T-helper 2 cell treated with Interferon-gamma antibody and Interleukin-4, amounts not matched to agents 5 μg/mL and 100 μg/mL, for 36 hours (primary cell): ENCODE measurements at places on chromosomes 16 and 17.

- DNase-seq, result no peak
Observed at GRCh38 chr16:23079675-23080301, 69.5 kb downstream of the USP31 start.

- DNase-seq, result no peak
Observed at GRCh38 chr16:8814095-8814806, 16.6 kb downstream of the PMM2 start.

DNA sequence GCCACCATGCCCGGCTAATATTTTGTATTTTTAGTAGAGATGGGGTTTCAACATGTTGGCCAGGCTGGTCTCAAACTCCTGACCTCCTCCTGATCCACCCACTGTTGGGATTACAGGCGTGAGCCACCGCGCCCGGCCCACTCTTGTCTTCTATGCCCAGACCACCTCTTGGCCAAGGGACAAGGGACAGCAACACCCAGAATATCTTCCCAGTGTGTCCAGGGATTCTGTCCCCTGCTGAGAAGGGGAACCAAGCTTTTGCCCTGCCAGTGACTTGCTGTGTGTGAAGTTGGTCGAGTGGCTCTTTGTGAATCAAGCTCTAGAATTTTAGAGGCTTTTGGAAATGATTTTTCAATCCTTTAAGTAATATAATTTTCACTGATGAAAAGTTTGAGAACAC, 1.7 kb upstream of the MPO start:
- no peak for DNase-seq

DNA sequence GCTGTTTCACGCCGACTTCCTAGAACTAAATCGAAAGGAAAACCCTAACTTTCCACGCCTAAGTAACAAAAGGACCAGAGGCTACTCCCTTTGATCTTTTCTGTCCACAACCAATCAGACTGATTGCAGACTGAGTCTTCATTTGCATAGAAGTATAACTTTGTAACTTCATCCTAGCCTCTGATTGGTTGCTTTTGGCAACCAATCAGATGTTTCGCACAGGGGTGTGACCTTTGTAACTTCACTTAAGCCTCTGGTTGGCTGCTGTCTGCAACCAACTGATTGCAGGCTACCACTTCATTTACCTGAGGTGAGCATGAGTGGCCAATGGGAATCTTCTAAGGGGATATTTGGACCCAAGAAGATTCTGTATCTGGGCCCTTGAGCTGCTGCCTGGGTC, 17.4 kb upstream of the ICAM2 start:
- no peak for DNase-seq

GRCh38 chr17:74215342-74215727, 2.0 kb downstream of the TTYH2 start:
- DNase-seq, result no peak

DNA sequence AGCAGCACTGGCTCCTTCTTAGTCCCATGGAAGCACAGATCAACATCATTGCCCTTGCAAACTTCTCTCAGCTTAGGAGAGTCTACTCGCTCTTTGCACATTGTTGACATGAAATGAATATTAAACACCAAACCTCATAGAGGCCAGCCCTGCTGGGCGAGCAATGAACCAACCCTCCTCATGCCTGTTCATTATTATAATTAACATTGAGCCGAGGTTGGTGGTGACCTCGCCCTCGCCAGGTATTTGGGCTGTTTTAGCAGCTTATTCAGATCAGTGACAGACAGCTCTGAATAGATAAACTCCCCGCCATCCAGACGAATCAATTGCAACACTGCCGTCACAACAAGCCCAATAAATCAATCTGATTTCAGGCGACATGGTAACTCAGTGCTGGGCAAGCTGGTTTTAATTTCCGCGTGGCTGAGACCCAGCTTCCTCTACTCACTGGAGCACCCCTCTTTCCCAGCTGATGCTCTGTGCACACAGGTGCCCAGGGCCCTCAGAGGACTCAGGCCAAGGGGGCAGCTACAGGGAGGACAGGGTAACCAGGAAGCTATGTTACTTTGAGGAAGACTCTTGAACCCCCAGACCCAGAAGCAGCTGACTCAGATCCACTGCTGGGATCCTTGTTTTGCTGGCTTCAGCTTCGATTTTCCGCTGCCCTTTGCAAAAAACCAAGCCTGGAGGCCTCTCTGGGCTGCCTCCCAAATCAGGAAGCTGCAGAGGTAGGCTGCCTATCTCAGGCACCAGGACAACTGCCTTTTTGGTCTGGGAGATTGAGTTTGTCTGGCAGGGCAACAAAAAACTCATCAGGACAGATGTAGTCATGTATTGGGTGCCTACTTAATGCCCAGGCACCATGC, 10.7 kb upstream of the SEZ6 start:
- DNase-seq, result no peak

- DNase-seq, result no peak
Observed at GRCh38 chr17:62871291-62871690, 63.2 kb upstream of the MARCHF10 start.

- no peak for DNase-seq
Observed at GRCh38 chr17:7652388-7653356, 1.9 kb downstream of the ATP1B2 start.

GRCh38 chr17:79465681-79466025, 145.2 kb downstream of the RBFOX3 start:
- no peak for DNase-seq

- DNase-seq, result no peak
Observed at GRCh38 chr16:23296994-23297393, 5.1 kb upstream of the SCNN1B start.

- no peak for DNase-seq
Observed at GRCh38 chr17:56457501-56457900, 136.0 kb upstream of the NOG start.

- no peak for DNase-seq
Observed at GRCh38 chr17:40301315-40301714, 7.7 kb upstream of the RARA start.

DNA sequence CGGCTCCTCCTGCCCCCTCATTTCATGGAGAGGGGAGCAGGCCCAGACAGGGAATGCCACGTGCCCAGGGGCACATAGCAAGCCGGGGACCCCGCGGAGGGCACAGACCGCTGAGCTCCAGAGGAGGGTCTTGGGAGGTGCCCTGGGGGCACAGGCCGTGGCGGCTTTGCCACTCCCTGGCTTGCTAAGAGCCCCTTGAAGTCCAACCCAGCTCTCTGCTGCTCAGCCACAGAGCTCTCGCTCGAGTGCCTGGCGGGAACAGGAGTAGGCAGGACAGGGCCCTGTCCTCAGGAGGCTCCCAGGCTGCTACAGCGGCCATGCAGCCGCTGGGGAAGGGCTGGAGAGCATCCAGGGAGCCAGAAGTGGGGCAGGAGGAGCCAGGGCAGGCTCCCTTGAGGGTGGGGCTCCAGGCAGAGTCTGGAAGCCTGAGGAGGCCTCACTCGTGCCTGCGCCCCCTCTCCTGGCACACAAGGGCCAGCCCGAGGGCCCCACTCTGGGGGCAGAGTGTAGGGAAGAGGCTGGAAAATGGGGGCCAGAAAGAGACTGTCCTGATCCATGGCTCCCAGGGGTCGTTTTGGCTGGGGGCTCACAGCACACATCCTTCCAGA, 4.4 kb upstream of the RAB26 start:
- DNase-seq, result no peak

GRCh38 chr16:6857575-6857974, 475.1 kb upstream of the RBFOX1 start:
- no peak for DNase-seq

DNA sequence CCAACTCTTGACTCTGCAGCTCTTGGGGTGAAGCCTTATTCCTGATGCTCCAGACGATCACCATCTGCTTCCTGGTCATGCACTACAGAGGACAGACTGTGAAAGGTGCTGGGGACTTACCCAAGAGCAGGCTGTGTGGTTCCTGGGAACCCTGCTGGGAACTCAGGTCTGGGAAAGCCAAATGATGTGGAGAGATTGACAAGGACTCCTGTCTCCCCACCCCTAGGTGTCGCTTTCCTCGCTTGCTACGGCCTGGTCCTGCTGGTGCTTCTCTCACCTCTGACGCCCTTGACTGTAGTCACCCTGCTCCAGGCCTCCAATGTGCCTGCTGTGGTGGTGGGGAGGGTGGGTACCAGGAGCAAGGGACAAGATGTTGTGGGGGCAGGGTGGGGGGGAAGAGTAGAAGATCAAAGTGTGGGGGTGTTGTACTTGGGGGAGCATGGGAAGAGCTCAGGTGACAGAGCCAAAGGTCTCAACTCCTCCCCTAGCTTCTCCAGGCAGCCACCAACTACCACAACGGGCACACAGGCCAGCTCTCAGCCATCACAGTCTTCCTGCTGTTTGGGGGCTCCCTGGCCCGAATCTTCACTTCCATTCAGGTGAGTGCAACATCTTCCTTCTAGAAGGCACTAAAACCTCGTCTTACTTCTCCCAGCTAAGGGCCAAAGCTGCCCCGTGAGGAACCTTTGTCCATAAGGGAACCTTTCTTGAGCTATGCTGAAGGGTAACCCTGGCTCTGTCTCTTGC, 3.0 kb downstream of the SOX15 start:
- no peak for DNase-seq

GRCh38 chr17:60759756-60760155, 82.1 kb downstream of the BCAS3 start:
- DNase-seq, result no peak

DNA sequence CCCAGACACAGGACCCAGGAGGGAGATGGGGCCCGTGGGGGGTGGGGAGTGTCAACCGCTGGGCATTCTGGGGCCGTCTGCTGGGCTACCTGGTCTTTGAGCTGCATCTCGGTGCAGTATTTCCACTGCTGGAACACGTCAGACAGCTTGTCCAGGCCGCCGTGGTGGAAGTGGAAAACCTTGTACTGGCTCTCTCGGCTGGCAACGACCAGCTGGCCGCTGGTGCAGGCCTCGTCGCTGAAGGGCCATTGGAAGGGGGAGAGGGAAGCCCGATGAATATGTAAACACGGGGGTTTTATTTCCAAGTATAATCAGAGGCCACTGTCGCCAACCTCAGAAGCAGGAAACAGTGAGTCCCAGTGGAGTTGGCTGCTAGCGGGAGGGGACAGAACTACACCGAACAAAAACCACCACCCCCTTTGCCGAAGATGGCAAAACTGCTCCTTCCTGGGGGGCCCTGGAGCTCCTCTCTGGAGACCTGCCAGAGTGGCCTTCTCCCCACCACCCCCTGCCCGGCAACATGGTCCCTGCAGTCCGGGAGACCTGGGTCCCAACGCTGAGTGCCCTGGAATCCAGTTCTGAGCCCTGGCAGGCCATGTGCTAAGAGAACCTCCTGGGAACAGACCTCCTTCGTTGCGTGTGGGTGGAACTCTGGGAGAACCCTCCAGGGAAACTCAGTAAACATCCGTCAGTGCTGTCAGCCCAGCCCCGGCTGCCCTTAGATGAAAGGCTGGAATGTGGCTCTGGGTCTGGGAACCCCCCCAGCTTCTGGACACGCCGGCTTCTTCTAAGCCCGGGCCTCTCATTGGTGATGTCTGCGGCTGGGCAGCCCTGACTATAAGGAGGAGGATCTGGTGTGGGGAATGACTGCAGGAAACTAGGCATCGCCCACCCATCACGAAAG, 84.1 kb downstream of the TBC1D16 start:
- DNase-seq, result no peak

- DNase-seq, result no peak
Observed at GRCh38 chr16:67804853-67805542, 1.4 kb downstream of the RANBP10 start.

GRCh38 chr17:37092071-37092470, 143.3 kb downstream of the AATF start:
- DNase-seq, result peak; percentile 7

GRCh38 chr17:39679521-39680192, 8.2 kb downstream of the PGAP3 start:
- peak; percentile 18 for DNase-seq

DNA sequence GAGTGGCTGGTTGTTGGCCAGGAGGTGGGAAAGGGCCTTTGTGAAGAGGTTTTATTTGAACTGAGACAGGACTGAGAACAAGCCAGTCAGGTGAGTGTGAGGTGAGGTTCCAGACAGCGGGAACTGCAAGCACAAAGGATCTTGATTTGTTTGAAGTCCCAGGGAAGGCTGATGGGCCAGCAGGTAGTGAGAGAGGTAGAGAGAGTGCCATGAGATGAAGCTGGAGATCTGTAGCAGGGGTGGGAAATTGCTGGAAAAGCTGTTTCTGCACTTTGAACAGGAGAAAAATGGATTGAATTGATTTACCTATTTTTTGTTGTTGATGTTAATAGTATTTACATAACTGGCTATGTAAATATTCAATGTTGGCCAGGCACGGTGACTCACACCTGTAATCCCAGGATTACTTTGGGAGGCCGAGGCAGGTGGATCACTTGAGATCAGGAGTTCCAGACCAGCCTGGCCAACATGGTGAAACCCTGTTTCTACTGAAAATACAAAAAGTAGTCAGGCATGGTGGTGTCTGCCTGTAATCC, 7.7 kb upstream of the DCTPP1 start:
- DNase-seq, result no peak

DNA sequence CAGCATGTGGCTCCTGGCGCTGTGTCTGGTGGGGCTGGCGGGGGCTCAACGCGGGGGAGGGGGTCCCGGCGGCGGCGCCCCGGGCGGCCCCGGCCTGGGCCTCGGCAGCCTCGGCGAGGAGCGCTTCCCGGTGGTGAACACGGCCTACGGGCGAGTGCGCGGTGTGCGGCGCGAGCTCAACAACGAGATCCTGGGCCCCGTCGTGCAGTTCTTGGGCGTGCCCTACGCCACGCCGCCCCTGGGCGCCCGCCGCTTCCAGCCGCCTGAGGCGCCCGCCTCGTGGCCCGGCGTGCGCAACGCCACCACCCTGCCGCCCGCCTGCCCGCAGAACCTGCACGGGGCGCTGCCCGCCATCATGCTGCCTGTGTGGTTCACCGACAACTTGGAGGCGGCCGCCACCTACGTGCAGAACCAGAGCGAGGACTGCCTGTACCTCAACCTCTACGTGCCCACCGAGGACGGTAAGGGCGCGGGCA, 645 bp downstream of the NLGN2 start:
- DNase-seq, result no peak

GRCh38 chr17:66461343-66461995, 159.1 kb downstream of the PRKCA start:
- no peak for DNase-seq

- no peak for DNase-seq
Observed at GRCh38 chr16:11107780-11108465, 148.1 kb downstream of the SOCS1 start.

- no peak for DNase-seq
Observed at GRCh38 chr17:76048711-76049110, 21.6 kb upstream of the EVPL start.

DNA sequence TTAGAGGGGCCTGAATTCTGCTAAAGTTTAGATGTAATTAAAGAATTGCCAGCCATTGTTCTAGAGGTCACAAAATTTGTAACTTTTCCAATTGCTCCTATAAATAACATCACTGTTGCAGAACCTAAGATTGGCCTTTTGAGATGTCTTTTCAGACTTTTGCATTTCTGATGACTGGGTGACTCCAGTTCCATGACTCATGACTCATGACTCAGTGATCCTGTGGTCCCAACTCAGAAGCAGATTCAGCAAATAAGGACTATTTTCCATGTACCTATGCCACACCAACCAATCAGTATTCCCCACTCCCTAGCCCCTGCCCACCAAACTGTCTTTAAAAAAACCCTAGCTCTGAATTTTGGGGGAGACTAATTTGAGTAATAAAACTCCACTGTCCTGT, 740.9 kb downstream of the CDH8 start:
- no peak for DNase-seq

GRCh38 chr17:64323774-64324173, 60.7 kb upstream of the TEX2 start:
- no peak for DNase-seq

- DNase-seq, result no peak
Observed at GRCh38 chr16:74080311-74080710, 216.3 kb upstream of the PSMD7 start.
